Right forelimb (tissue), 1 donor: ENCODE measurements at places on chromosomes 1 and 21.
A peak's percentile ranks its signal among the peaks of the same experiment; 100 is the strongest.

GRCh38 chr1:176051902-176052518 lies 155.1 kb downstream of the COP1 start:
- no peak for DNase-seq

DNA sequence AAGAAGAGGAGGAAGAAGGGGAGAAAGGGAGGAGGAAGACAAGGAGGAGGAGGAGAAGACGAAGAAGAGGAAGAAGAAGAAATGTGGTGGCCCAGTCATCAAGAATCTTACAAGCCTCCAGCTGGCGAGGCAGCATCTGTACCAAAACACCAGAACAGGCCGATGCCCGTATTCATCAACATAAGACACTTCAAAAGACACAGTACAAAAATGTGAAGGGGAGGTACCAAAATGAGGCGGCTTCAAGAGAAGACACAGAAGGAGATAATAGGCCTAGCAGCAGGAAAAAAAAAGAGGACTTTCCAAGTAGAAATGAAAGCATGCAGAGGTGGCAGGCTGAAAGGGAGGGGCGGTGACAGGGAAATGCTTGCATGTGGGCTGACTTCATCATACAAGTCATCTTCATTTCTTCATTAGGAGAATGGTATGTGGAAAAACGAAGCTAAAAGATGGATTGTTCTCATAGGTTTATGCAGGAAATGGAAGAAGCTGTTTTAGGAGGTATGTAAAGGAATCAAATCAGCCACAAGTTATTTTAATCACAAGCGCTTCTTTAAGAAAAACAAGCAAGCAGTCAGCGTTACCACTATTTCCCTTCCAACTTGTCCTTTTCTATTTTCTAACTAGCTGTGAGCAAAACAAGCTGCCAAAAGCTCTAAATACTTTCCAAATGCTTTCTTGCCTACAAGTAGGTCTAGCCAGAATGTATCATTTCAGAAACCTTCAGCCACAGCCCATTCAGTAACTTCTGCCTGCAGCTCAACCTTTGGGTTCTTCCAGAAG lies 192.3 kb downstream of the SLC45A1 start:
- DNase-seq: peak; percentile 49

- no peak for DNase-seq
These were observed 25.3 kb downstream of the DTL start for GRCh38 chr1:212060632-212061472.

DNA sequence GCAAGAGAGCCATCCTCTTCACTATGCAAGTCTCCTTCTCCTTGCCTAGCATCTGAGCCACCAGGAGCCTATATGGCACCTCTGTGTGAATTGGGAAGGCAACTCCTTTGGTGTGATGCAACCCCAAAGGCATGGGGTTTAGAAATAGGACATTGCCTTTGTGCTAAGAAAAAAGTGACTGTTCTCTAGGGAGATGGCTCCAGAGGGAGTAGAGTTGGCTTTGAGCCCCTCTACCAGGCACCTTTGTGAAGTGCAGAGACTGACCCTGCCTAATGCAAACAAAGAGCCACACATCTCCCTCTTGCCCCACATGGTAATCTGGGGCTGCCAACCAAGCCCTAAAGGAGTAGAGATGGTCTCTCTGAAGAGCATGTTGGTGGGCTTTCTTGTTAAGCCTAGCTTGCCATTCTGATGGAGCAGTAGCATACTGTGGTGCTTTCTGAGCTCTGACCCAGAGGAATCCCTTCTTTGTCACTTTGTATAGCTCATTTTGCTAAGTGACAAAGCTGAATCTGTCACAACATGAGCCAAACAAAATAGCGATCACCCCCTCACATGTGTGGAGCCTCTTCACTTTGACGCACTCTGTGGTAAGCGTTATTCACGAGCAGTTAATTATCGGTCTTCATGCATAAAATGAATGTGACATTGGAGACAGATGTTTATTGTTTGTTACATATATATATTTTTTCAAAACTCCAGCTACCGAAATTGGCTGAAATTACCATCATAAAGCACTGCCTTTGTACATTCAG lies 74.4 kb downstream of the RWDD3 start:
- DNase-seq: no peak

DNA sequence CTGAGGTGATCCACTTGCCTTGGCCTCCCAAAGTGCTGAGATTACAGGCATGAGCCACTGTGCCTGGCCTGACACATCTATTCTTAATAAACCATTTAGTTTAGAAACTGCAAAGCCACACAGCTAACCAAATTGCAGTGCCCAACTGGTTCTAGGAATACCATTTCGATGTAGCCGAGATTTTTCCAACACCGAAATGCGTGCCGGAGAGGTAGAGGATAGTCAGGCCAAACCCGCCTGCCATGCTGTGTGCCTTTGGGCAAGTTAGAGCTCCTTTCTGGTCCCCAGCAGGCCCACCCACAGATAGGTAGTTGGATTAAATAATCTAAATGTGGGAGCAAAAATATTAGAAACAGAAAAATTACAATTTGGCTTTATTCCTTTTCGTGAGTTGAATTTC lies 254.4 kb downstream of the FOXD2 start:
- no peak for DNase-seq

DNA sequence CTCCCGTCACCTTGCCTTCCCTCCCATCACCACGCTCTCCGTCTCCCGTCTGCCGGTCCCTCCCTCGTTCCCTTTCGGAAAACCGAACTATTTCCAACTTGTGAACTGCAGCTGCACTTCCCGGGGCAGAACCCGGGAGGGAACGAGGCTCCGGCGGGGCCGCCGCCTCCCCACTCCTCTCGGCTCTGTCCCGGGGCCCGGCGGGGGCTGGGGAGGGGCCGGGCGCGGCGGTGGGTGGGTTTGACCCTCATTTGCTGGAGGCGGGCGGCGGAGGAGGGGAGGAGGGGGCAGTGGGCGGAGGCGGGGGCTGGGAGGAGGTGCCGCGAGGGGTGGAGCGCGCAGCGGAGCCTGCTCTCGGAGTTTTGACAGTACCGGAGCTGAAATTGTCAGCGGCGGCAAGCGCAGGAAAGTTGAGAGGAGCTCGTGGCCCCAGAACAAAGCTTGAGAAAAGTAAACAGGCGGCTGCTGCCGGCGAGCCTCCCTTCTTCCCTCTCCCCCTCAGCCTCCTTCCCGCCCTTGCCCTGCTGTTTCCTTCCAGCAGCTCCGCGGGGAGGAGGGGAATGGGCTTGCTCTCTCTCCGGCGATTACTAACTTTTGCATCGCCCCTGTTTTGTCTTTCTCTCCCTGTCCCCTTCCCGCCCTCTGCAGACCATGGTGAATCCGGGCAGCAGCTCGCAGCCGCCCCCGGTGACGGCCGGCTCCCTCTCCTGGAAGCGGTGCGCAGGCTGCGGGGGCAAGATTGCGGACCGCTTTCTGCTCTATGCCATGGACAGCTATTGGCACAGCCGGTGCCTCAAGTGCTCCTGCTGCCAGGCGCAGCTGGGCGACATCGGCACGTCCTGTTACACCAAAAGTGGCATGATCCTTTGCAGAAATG lies 2.9 kb downstream of the LMO4 start:
- peak; percentile 92 for DNase-seq

GRCh38 chr1:155968670-155969069 lies 9.7 kb downstream of the ARHGEF2 start:
- peak; percentile 86 for DNase-seq

GRCh38 chr1:227891223-227891954 lies 56.3 kb downstream of the WNT9A start:
- peak; percentile 46 for DNase-seq

- no peak for DNase-seq
These were observed 37.2 kb downstream of the SLC37A1 start for GRCh38 chr21:42550817-42551216.

- no peak for DNase-seq
These were observed 559 bp downstream of the RBBP4 start for GRCh38 chr1:32651461-32652073.

GRCh38 chr1:19704247-19705113 lies 39.8 kb downstream of the HTR6 start:
- DNase-seq: peak; percentile 80

DNA sequence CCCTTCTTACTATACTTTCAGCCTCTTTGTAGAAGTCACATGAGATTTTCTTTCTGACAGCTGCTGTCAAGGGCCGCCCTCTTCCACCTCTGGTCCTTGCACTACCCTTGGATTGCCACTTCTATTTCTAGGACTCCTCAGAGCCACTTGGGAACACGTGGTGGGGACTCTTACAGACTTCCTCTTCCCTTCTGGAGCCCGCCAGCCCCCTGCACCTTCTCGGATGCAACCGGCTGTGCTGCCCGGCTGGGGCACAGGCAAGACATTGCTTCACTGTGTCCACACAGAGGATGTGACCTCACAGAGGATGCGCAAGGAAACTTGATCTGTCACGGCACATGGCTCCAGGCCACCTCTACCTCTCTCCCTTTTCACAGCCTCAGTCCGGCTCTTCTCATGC lies 2.4 kb upstream of the IKBKE start:
- no peak for DNase-seq

DNA sequence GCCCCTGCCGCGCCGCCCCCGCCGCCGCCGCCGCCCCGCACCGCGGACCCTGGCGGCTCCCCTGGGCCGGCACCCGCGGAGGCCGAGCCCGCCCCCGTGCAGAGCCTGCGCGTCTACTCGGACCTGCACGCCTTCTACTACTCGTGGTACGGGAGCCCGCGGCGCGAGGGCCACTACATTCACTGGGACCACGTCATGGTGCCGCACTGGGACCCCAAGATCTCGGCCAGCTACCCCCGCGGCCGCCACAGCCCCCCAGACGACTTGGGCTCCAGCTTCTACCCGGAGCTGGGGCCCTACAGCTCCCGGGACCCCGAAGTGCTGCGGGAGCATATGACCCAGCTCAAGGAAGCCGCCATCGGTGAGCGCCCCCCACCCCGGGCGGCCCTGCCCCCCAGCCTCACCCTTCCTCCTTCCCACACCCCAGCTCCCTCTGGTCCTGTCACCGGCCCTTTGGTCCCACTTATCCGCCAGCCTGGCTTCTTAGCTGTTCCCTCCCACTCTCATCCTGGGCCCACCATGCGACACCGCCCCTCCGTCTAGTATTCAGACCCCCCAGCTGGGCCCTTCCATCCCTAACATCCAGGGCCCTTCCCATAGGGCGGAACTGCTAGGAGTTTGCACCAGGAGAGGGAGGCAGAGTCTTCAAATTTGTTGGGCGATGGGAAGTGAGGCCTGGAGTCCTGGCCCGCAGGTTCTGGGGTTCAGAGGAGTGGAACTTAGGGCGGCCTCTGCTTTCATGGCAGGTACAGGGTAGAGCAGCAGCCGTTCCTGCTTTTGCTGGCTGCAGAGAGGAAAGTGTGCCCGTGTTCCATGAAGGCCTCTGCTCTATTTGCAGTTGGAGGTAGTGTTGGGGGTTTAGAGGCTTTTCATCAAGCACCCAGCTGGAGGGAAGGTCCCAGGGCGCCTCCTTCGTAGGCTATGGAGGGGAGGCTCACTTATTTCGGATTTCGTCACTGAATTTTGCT lies 1.0 kb downstream of the MANEAL start:
- no peak for DNase-seq

DNA sequence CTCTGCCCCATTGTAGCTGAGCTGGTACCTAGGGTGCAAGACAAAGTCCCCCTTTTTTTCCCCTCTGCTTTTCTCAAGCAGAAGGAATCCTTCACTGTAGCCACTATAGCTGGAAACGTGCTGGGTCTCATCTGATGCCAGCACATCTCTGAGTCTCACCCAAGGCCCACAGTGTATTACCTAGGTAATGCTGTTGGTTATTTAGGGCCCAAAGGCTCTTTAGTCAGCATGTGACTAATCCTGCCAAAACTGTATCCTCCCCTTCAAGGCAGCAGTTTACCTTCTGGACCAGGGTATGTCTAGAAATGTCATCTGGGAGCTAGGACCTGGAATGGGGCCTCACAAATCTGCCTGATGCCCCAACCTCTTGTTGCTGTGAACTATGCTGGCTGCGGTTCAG lies 423.4 kb downstream of the NUF2 start:
- no peak for DNase-seq

- DNase-seq: no peak
These were observed 135.6 kb downstream of the CYYR1 start for GRCh38 chr21:26437326-26438009.

DNA sequence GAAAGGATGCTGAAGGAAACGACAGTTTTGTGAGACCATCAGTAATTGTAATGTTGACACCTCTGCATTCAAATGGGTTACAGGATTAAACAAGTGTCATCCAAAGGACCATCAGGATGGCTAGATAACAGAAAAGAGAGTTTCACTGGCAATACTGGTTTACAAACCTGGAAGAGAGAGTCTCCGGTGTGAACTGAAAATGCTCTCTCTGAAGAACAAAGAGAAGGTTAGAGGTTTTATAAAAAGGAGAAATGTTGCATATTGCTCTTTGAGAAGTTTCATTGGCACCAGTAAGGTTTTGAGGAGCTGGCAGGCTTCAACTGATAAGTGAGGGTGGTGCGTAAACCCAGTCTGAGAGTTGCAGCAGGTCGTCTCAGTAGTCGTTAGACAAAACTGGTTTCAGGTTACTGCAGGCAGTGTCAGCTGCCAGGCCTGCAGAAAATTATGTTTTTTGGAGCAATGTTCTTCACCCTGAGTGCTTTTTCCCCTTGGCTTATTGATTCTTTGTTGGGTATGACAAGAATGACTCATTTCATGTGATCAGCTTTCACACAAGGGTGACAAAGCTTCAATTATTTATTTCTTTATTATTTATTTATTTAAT lies 42.2 kb downstream of the KCNK1 start:
- no peak for DNase-seq

GRCh38 chr1:40984066-40984465 lies 4.6 kb downstream of the CTPS1 start:
- no peak for DNase-seq

DNA sequence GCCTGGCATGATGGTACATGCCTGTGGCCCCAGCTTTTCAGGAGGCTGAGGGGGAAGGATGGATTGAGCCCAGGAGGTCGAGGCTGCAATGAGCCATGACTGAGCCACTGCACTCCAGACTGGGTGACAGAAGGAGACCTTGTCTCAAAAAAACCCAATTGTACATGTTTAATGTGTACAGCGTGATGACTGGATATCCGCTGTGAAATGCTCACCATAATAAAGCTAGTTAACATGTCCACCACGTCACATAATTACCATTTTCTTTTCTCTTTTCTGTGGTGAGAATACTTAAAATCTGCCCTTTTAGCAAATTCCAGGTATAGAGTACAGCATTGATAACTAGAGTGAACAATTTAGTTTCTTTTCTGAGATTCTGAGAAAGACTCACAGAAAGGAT lies 24.0 kb downstream of the TMPRSS2 start:
- no peak for DNase-seq

GRCh38 chr1:172917972-172918371 lies 132.8 kb downstream of the TNFSF18 start:
- no peak for DNase-seq

GRCh38 chr21:44695184-44695583 lies 1.8 kb upstream of the KRTAP10-12 start:
- no peak for DNase-seq

DNA sequence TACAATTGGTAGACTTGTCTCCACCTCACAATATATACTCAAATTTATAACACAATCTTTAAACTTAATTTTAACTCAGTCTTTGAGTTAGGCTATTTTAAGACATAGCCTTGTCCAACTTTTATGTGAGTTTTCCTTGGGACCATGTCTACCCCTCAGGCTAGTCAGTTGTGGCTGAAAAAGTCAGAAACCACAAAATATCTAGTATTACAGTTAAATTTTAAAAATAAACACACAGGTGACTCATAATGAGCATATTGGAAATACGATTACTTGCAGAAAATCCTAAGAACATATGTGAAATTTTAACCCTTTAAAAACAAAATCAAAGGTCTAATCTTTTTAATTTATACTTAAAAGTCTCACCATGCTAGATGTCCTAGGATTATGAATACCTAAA lies 4.8 kb upstream of the ASB17 start:
- no peak for DNase-seq
